ENCODE measurements at places on chromosomes 3 and 15.

DNA sequence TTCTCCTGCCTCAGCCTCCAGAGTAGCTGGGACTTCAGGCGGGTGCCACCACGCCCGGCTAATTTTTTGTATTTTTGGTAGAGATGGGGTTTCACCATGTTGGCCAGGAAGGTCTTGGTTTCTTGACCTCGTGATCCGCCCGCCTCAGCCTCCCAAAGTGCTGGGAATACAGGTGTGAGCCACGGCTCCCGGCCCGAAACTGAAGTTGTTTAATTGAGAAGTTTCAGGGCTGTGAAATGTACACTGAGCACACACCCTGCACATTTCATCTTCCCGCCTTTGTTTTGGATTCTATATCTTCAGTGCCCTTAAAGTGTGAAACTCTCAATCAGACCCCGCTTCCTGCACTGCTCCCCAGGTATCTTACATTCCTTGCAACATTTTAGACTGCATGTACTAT, 149.1 kb downstream of the FNDC3B start:
- no peak for DNase-seq

- no peak for DNase-seq
Measured at GRCh38 chr3:152874896-152875749, 40.2 kb downstream of the P2RY1 start.

DNA sequence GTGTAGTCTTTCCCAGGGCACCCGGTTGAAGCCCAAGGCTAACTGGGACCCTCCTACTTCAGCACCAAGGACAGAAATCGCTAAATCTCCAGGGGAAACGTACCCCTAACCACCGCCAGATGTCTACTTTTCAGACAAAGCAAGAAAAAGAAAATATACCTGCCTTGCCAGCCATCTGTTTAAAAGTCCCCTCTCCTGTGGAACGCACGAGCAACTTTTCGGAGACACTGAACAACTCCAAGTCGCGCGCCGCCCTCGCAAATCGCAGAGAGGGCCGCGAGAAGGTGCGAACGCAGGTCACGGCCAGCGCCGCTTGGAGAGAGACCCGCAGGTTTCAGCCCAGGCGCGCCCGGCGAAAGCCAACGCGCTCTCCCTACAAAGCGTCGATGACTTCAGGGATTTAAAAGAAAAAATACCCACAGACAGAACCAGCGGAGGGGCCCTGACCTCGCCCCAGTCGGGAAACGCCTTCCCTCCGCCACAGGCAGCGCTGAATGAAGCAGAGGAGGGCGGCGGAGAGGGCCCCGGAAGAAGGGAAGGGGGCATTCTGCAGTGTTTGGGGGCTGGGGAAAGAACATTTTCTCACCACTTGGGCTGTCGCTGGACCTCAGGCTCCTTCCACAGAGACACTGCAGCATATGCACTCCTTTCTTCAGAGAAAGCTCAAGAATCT, 213.1 kb downstream of the FGF12 start:
- no peak for DNase-seq

DNA sequence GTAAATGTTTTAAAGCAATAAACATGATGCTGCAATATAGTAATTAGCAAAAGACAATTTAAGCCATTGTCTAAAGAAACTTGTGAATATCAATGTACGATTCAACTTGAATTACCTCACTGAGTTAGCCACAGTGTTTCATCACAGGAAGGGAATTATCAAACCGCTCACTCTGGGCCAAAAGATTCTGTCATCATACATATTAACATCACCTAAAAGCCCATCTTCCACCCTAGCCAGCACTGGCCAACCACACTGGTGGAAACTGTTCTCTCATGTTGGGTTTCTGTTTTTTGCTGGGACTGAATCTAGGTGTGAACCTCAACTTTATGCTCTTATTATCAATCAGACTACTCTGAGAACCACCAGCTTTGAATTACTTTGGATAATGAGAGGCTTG, 497.7 kb upstream of the THBS1 start:
- no peak for DNase-seq

DNA sequence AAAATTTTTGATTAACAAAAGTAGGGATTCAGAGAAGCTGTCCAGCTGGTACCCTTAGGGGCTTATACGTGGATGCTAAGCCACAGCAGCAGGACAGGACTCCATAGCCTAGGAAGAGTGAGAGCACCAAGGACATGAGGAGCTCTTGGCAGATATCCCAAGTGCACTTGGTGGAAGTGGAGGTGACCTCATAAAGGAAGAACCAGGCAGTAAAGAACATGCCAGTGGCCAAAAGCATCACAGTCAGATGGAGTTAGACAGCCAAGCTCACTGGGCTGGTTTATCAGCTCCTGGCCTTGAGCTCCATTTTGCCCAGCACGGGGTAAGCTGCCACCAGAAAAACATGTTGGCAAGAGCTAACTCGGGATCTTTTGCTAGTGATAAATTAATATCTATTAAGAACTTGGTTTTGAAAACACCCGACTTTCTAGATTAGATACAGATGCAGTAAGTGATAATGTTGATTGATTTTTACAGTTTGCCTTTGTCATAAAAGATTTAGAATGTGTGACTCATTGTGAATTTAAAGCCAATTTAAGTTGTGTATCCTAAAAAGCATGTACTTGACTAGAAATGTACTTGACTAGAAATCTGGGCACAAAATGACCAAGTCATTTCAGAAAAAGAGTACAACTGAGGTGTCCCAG, 108.0 kb downstream of the CMSS1 start:
- DNase-seq, result no peak

- DNase-seq, result no peak
Measured at GRCh38 chr3:42159706-42160472, 68.7 kb downstream of the TRAK1 start.

GRCh38 chr3:52824037-52824436, 6.4 kb downstream of the ITIH4 start:
- no peak for DNase-seq

DNA sequence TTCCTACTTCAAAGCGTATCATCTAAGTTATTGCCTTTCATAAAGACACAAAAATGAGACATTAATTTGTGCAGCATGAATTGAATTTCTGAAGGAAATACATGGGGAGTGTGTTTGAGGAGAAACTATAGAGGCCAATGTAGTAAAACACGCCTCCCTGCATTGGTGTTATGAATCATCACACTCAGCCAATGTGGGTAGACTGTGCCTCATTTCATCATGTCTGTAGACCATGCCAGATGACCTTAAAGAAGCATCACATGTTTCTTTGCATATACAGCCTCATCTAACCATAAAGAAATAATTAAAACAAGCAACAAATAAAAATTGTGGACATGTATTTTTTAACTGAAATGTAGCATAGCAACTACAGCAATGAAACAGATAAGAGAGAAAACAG, 486.0 kb upstream of the ADAMTS9 start:
- DNase-seq, result no peak

DNA sequence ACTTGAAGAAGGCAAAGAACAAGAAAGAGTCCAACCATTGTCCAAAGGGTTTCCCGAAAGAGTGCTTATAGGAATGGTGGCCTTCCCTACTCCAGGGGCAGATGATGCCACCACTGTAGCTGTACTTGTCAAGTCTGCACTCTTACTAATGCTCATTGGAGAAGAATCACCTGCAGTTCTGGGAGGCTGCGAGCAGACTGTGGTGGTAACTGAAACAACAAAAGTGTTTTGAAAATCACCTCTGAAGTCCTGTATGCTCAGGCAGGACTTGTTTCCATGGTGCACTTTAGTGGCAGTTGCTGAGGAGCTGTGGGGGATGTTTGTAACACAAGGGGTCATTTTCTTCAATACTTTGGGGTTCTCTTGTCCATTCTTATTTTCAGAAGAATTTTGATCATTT, 36.0 kb downstream of the USF3 start:
- DNase-seq, result no peak

GRCh38 chr3:179174316-179174715, 26.2 kb downstream of the PIK3CA start:
- DNase-seq, result no peak

DNA sequence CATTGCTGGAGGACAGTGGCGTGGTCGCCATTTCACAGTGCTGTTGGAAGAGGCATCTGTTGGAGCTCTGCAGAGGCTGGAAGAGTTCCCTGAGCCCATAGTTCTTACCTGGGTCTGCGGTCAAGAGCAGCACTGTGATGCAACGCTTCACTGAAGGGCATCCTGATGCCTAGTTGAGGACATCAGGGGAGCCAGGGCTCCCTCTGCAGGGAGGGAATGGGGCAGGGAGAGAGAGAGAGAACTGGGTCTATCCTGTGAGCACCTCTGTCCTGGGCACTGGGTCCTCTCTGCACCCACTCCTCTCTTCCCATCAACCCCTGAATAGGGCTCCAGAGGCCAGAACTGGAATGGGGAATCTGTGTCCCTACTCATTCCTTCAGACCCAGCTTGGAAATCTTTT, 23.9 kb upstream of the MOBP start:
- DNase-seq, result no peak

GRCh38 chr3:52325686-52326085, 9.6 kb downstream of the DNAH1 start:
- DNase-seq, result no peak

- no peak for DNase-seq
Measured at GRCh38 chr3:138354376-138354775, 6.0 kb downstream of the MRAS start.

DNA sequence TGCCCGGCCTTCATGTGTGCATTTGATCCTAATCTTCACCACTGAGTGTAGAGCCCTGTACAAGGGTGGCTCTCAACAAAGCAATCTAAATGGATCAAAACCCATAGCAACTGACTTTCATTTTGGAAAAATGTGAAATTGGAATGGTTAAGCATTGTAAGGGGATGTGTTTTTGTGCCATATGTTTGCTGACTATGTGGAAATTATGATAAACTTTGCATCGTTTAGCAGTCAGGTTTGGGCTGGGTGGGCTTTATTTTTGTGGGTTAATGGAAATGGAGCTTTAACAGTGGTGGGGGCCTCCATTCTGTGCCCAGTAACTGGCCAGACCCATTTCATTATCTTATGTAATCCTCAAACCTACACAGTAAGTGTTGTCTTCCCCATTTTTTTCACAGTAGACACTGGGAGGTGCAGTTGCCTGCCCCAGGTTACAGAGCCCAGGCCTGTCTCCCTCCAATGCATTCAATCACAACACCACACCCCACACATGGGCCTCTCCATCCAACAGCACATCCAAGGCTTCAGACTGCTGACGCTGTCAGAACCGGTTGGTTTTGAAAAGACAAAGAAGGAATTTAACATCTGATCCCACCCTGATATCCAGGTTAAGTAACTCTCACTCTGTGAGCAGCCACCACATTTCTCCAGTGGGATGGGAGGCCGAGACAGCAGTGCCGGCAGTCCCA, 136.3 kb upstream of the ABHD17C start:
- no peak for DNase-seq

DNA sequence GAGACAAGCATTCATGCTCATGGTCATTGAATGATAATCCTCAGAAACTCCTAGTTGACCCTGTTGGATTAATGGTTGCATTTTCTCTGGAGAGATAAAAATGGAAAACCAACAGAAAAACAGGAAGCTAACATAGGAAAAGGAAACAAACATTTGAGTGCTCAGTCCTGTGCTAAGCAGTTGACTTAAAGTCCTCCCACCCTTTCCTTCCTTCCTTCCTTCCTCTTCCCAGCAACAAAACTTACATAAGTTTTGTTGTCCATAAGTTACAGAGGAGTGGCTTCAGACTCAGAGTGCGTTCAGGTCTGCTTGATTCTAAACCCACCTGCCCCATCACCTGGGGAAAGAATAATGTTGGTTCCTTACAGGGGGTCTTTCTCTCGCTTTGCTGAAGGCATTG, 163.8 kb upstream of the RGMA start:
- DNase-seq, result no peak

- no peak for DNase-seq
Measured at GRCh38 chr15:89813381-89814111, 1.1 kb downstream of the ANPEP start.

DNA sequence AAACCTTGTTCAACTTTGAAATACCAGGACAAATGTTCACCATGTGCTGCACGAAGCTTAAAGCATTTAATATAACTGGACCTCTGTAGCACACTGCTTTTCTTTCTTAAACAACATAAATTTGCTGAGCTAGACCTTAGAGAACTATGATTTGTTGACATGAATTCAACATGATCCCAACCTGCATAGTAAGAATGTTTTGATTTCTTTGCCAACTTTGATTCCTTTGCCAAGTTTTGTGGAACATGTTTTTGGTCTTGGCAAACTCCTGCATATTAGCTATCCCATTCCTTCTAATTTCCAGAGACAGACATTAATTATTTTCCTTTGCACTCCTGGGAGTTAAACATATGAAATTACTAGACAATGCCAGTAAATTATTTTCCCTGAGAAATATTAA, 197.2 kb upstream of the RBMS3 start:
- no peak for DNase-seq

- DNase-seq, result no peak
Measured at GRCh38 chr3:157087780-157088600, 72.0 kb downstream of the CCNL1 start.

- no peak for DNase-seq
Measured at GRCh38 chr15:31088672-31089367, 12.7 kb downstream of the TRPM1 start.

DNA sequence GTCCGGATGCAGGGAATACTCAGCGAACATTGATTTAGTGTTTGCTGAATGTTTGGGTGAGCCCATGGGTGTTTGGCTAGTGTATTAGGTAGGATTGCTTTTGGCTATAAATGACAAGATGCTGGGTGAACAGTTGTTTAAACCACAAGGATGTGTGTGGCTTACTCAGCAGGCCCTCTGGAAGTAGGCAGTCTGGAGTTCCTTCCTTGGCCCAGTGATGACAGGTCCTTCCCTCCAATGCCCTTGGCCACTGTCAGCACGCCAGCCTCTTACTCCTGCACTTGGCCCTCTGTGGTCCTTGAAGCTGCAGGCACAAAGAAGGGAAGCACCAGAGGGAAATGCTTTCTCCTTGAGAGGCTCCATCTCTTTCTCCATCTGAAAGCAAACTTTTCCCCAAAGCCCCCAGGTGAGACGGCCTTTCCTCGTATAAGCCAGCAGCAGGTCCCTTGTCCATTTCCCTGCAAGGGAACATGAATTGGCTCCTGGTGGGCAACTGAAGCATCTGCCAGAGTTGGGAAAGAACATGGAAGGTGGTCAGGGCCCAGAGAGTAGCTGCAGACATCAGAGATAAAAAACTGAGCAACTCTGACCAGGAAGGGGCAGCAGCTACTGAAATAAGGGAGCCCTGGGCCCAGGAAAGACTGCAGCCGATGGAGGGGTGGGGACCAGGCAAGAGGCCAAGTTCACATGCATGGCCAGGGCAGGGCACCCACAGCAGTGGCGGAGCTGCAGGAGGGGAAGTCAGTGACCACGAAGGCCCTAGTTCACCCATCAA, 105.0 kb downstream of the TPRA1 start:
- DNase-seq, result no peak

- no peak for DNase-seq
Measured at GRCh38 chr3:52036222-52036694, 20.1 kb downstream of the DUSP7 start.
